ENCODE measurements at places on chromosomes 7 and 10.

GRCh38 chr10:85863301-85864172 lies 503.1 kb downstream of the GRID1 start:
- DNase-seq, result no peak

- DNase-seq, result no peak
Measured at GRCh38 chr7:51369746-51370145, 53.1 kb upstream of the COBL start.

- DNase-seq, result no peak
Measured at GRCh38 chr10:75649466-75649865, 218.0 kb downstream of the LRMDA start.

DNA sequence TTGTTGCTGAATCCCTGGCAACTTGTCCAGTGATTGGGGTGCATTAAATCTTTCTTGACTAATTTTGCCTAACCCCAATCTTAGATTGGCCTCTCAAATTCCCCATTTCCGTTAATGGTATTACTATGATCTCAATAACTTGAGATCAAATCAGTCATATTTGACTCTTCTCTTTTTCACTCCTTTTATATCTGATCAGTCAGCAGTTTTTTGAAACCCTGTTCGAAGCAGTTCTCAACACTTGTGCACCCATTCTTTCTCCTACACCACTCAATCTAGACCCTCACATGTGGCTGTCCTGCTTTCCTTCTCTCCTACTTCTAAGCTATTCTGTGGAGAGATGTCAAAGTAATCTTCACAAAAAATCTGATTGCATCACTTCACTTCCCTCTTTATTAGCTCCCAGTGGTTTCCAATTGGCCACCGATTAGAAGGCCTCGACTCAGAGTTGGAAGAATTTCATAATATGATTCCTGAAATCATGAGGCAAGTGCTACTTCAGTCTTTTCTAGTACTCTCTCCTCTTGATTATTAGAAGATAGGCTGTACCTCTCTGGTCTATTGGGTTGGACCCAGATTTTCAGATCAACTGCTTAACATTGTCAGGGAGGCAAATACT lies 128.9 kb downstream of the ZNF365 start:
- no peak for DNase-seq

- no peak for DNase-seq
Measured at GRCh38 chr7:121480058-121480457, 84.0 kb upstream of the FAM3C start.

Data from activated CD4-positive, alpha-beta memory T cell treated with anti-CD3 and anti-CD28 coated beads for 36 hours (primary cell).